ENCODE measurements at places on chromosomes 1 and 21. TPM values are rescaled to one million over a fixed set of nuclear protein-coding genes. Genes with fewer than 3 reads are reported as not detected.

Gene CAPN9
- not detected for total RNA-seq

Gene DNAJC28
- 2.1 TPM for total RNA-seq

DNA sequence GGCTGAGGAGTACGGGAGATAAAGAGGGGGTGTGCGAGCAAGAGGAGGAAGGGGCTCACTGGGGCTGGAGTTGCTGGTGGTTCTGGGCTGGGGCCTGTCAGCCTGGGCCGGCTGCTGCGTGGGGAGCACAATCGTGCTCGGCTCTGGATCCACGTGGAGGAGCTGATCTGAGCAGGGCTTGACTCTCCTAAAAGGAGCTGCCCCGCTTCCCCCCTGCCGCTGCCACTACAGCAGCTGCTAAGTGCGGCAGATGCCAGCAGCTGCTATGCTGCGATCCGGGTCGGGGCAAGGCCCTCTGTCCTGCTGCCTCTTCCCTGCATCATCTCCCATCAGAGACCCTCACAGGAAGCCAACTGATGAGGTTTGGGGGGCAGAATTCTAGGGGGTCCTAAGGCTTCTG is 165.9 kb downstream of the PCBP3 start:
- no peaks in the 10 kb centered on the region for H3K4me1 ChIP-seq
- H3K27ac ChIP-seq, result no peak overlapping the region
- DNase-seq, result no peak
- H3K27me3 ChIP-seq, result no peaks in the 10 kb centered on the region
- no peaks in the 10 kb centered on the region for H3K36me3 ChIP-seq
- no peak overlapping the region for H3K4me3 ChIP-seq

DNA sequence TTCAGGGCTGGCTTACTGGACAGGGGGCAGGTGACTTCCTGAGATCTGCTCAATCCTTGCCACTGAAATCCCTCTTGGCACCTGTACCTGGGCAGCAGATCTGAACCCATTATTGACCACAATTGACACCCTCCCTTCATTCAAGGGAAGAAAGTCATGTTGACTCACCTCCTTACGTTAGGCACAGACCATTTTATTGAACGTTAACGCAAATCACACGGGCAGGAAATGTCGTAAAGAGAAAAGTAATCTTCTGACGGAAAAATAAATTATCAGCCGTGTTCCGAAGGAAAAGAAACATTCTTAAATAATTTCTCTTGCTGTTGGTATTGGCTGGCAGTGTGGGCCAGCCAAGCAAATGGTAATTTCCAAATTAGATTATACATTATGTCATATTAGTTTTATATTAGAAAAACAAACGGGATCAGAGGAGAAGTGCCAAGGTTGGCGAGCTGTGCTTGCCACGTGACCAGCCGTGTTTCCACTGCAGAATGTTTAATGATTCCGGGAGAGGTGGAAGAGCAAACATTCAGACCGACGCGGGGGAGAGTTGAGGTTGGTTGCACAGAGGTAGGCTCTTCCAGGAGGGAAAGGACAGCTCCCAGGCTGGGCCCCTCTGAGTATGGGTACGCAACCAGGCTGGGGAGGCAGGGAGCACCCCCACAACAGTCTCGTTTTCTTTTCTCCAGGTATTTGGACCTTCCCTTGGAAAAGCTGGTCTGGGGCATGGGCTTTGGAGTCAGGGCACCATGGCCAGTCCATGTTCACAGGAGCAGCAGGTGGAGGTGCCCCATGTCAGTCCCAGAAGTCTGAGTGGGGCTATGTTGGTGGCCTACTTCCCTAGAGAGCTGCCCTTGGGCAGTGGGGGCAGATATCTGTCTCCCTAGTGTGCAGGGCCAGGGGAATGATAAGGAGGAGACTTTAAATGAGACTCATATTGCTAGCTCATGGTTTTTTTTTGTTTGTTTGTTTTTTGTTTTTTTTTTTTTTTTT is 121.1 kb downstream of the FOXD2 start:
- no peak overlapping the region for H3K27ac ChIP-seq
- DNase-seq, result no peak
- H3K27me3 ChIP-seq, result peaks cover 20% of the 10 kb centered on the region

DNA sequence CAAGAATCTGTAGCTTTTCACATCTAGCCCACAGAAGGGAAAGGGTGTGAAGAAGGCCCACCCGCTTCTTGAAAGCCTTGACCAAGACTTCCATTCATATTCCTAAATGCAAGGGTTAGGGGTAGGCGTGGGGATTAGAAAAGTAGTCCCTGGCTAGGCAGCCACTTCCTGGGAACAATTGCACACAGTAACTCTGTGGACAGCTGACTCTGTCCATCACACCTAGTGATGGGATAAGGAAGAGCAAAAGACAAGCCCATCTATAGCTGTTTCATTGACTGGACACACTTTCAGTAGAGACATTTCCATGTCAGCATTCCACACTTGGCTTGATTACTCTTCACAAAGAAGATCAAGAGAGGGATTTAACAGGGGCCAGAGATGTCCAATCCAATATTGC is 294.2 kb downstream of the PBX1 start:
- no peak for DNase-seq
- no peak overlapping the region for H3K27ac ChIP-seq
- H3K4me1 ChIP-seq, result no peaks in the 10 kb centered on the region
- H3K4me3 ChIP-seq, result no peak overlapping the region
- peaks cover 3% of the 10 kb centered on the region for H3K27me3 ChIP-seq
